Common myeloid progenitor, CD34-positive (primary cell): ENCODE measurements at places on chromosomes 11 and 22.

- no peak for DNase-seq
Measured at GRCh38 chr11:99371257-99371656, 350.5 kb downstream of the CNTN5 start.

GRCh38 chr22:48919187-48919590, 908.5 kb downstream of the BRD1 start:
- no peak for DNase-seq

DNA sequence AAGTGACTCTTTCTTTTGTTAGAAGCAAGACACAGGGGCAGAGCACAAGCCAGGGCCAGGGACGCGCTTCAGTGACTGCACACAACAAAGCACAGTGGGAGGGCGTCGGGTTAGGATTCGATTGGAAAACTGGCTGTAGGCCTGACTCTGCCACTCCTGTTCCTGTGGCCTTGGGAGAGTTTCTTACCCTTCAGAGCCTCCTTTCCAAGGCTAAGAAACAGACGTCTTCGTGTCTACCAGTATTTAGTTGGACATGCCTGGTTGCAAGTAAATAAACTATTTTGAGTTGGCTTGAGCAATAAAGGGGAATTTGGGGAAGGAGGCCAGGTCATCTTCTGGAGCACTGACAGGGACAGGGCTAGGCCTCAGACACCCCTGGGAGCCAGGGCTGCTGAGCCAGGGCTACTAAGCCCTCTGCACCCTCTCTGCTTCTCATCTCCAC, 549.1 kb downstream of the INSC start:
- DNase-seq: no peak

DNA sequence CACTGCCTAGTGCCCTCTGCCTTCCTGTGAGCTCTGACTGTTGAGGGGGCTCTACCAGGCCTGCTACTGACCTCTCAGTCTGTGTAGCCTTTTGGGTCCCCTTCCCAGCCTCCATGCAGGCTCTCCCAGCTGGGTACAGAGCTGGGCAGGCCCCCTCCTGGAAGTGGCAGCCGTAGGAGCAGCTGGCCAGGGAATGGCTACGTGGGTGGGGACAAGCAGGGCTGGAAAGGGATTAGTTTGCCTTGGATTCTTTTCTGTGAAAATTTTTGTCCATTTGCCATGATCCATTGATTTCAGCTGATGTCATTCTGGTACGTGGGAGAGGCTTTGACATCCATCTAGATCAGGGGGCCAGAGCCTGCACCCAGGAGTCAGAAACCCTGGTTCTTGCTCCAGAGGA, 23.9 kb upstream of the NECTIN1 start:
- no peak for DNase-seq
